ENCODE measurements at places on chromosomes 4 and X.

DNA sequence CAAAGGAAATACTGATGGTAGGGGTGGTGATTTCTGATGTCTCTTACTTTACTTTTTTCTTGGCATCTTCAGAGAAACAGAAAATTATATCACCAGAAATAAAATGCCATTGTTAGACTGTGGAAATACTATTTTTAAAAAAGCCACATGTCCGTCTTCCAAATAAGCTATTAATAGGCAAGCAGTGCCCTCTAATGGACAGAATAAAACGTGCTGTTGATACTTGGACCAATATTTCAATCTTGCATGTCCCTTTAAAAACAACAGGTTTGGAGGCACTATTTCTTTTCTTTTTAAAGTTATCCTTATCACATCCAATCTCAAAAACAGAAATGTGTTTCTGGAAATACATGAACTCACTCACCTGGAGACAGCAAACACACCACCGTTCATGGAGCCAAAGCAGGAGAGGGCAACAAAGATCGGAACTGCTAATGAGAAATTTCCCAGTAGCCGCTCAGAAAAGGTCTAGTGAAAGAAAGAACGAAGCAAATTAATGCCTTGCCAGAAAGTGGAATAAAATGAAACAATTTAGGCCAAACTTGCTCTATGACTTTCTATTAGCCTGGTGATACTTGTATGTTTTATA is 59.2 kb downstream of the SLC7A11 start:
- no peak for DNase-seq

DNA sequence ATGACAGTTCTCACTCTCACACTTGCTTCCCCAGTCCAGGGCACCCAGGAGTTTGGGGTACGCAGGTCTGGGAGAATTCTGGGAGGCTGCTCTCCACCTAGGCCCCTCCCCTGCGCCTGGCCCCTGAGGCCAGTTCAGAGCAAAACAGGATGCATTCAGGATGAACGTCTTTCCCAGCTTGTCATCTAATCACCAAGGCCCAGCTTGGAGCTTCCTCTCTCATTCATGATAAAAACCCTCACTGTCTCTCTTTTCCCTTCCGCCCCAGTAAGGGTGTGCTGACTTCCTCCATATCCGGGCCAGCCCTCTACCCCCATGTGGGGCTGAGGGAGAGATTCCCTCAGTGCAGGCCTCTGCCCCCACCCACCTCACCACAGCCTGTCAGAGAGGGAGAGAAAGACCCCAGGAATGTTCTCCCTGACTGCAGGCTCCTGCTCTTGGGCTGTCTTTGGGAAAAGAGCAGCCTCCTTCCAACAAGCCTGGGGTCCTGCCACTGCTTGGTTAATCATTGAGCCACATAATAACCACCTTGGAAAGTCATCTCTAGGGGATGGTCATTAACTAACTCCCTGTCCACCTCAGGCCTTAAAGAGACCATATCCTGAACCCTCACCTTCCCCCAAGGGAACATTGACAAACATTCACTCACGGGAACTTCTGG is 50.1 kb downstream of the STARD8 start:
- DNase-seq: no peak

DNA sequence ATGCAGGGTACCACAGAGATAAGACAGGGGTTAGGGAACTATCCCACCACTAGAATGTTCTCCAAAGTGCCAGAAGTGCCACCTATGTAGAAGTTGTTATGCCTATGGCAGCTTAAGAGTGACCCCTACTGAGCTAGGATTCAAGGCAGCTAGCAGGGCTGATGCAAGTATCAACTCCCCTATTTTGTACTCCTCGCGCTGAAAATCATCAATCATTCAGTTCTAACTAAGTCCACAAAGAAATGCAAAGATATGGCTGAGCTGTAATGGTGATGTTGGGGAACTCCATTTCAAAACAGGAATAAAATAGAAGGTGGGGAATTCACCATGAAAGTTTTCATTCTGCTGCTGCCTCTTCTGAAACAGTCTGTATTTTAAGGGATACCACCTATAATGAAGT is 13.8 kb downstream of the ACSL4 start:
- no peak for DNase-seq

DNA sequence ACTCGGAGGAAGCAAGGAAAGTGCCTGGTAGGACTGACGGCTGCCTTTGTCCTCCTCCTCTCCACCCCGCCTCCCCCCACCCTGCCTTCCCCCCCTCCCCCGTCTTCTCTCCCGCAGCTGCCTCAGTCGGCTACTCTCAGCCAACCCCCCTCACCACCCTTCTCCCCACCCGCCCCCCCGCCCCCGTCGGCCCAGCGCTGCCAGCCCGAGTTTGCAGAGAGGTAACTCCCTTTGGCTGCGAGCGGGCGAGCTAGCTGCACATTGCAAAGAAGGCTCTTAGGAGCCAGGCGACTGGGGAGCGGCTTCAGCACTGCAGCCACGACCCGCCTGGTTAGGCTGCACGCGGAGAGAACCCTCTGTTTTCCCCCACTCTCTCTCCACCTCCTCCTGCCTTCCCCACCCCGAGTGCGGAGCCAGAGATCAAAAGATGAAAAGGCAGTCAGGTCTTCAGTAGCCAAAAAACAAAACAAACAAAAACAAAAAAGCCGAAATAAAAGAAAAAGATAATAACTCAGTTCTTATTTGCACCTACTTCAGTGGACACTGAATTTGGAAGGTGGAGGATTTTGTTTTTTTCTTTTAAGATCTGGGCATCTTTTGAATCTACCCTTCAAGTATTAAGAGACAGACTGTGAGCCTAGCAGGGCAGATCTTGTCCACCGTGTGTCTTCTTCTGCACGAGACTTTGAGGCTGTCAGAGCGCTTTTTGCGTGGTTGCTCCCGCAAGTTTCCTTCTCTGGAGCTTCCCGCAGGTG is 637 bp downstream of the AR start:
- DNase-seq: no peak

GRCh38 chr4:22688236-22688635 is 4.5 kb upstream of the GBA3 start:
- no peak for DNase-seq
